GM23248 (cell line): ENCODE measurements at places on chromosomes 5 and 9.

- peak; percentile 26 for DNase-seq
Measured at GRCh38 chr5:142073362-142073988, 35.1 kb upstream of the NDFIP1 start.

DNA sequence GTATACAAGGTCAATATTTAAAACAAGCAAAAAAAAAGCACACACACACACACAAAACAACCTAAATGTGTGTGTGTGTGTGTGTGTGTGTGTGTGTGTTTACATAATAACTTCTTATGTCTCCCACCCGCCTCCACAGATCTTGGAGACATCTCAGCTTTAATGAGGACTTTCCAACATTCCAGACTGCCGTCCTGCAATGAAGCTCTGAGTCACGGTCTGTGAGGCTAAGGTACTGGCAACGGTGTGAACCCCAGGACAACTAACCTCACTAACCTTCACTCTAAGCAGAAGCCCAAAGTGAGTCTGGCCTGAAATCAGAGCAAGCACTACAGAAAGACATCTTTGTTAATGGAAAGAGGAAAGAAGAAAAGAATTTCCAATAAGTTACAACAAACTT, 22.3 kb downstream of the ZNF474 start:
- peak; percentile 92 for DNase-seq

GRCh38 chr9:125696106-125696647, 10.8 kb downstream of the MAPKAP1 start:
- no peak for DNase-seq

DNA sequence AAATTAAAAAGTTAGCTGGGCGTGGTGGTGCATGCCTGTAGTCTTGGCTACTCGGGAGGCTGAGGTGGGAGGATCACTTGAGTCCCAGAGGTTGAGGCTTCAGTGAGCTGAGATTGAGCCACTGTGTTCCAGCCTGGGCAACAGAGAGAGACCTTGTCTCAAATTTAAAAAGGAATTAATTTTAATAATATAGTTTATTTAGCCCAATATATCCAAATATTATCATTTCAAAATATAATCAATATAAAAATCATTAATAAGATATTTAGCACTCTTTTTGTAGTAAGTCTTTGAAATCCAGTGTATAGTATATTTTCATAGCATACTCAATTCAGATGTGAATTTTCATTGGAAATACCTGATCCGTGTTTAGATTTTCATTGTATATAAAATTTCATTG, 43.2 kb upstream of the ORM1 start:
- no peak for DNase-seq

- DNase-seq = peak; percentile 53
Measured at GRCh38 chr5:56561-57290, 35.2 kb upstream of the PLEKHG4B start.
